ENCODE measurements at places on chromosomes 5 and 9. TPM values are rescaled to one million over a fixed set of nuclear protein-coding genes. Genes with fewer than 3 reads are reported as not detected.

The TMEM232 gene
- total RNA-seq = not detected

The LPAR1 gene
- total RNA-seq = 15.1 TPM

The ZNF366 gene
- total RNA-seq = not detected

The FOXD4L6 gene
- total RNA-seq = not detected

The LCN10 gene
- total RNA-seq = not detected

The C5orf58 gene
- not detected for total RNA-seq

The SMIM33 gene
- not detected for total RNA-seq

The RHOBTB3 gene
- 8.2 TPM for total RNA-seq

The TMEM215 gene
- total RNA-seq = 0.02 TPM

The NEUROG1 gene
- total RNA-seq = not detected

The GRPEL2 gene
- total RNA-seq = 7.8 TPM

The GGTA1 gene
- not detected for total RNA-seq

The DCAF12 gene
- total RNA-seq = 37.8 TPM

The N4BP3 gene
- total RNA-seq = 1.0 TPM

The CACNA1B gene
- total RNA-seq = 0.08 TPM

The KIAA0825 gene
- 0.42 TPM for total RNA-seq

The C6 gene
- not detected for total RNA-seq

The GRXCR2 gene
- not detected for total RNA-seq

The NR2F1-AS1 gene
- total RNA-seq = 4.1 TPM

The TICAM2 gene
- 1.1 TPM for total RNA-seq

The CENPH gene
- total RNA-seq = 27.7 TPM

The KIF4B gene
- total RNA-seq = 0.05 TPM

The SH2D3C gene
- total RNA-seq = 0.06 TPM

The BICD2 gene
- 27.5 TPM for total RNA-seq
